Naive thymus-derived CD4-positive, alpha-beta T cell (primary cell): ENCODE measurements at places on chromosomes 2 and 18. TPM values are rescaled to one million over a fixed set of nuclear protein-coding genes. Genes with fewer than 3 reads are reported as not detected.

Gene CABLES1
- polyA plus RNA-seq, result not detected

Gene ADRA2B
- polyA plus RNA-seq, result not detected

DNA sequence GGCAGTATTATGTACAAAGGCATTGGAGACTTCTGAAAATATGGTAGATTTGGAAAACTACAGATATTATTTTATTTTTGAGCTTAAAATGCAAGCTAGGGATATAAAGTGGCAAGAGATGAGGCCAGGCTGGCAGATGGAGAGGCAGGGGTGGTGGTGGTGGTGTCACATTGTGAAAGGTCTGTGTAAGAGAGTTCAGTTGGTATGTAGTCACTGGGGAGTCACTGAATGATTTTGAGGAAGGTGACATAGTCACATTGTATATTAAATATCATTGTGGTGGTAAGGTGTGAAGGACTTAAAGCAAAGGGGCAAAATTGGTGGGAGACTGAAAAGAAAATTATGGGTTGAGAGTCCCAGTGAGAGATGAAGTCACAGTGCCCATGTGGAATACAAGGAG lies 82.5 kb downstream of the DIS3L2 start:
- DNase-seq, result no peak
- no peaks in the 10 kb centered on the region for H3K36me3 ChIP-seq
- no peak overlapping the region for H3K4me3 ChIP-seq
- no peaks in the 10 kb centered on the region for H3K27me3 ChIP-seq

Gene HOXD12
- polyA plus RNA-seq, result not detected
